Suppressor macrophage (primary cell): ENCODE measurements at places on chromosomes 7 and 10.

DNA sequence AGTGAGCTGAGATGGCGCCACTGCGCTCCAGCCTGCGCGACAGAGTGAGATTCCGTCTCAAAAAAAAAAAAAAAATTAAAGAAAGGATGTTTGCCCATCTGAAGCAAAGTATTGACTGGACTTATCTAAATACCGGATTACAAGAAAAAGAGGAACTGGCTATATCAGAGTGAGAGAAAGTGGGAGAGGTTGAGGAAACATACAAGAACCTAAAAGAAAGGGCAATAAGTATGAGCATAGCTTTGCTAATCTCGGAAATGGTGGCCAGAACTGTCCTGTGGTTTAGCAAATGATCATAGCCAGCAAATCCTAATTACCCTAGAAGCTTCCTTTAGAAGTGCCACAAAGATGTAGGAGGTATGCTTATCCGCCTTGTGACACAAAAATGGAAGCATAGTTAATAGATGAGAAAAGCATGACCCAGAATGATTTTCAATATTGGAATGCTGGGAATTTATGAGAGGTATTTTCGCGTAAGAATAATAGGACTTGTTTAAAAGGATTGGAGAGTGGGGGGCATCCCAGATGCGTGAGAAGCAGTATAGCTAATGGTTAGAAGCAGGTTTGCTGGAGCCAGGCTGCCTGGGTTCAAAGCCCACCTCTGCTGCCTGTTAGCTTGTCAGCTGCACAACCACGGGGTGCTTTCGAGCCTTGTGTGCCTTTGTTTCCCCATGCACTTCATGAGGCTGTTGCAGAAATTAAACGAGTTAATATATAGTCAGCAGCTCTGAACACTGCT, 1.2 kb upstream of the GTPBP4 start:
- DNase-seq: no peak

- no peak for DNase-seq
These were observed 466.5 kb downstream of the PLXNA4 start for GRCh38 chr7:132109769-132110168.

DNA sequence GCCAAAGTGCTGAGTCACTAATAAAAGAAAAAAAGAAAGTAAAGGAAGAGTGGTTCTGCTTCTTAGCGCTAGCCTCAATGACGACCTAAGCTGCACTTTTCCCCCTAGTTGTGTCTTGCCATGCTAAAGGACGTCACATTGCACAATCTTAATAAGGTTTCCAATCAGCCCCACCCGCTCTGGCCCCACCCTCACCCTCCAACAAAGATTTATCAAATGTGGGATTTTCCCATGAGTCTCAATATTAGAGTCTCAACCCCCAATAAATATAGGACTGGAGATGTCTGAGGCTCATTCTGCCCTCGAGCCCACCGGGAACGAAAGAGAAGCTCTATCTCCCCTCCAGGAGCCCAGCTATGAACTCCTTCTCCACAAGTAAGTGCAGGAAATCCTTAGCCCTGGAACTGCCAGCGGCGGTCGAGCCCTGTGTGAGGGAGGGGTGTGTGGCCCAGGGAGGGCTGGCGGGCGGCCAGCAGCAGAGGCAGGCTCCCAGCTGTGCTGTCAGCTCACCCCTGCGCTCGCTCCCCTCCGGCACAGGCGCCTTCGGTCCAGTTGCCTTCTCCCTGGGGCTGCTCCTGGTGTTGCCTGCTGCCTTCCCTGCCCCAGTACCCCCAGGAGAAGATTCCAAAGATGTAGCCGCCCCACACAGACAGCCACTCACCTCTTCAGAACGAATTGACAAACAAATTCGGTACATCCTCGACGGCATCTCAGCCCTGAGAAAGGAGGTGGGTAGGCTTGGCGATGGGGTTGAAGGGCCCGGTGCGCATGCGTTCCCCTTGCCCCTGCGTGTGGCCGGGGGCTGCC, at the start of gene IL6:
Gene IL6, plus strand, starts transcription at position 294 of the 807 bp plus-strand sequence. Its CDS starts 63 bp downstream, at position 357.
- peak; percentile 72 for DNase-seq

GRCh38 chr10:71042216-71042615, 153.9 kb upstream of the PCBD1 start:
- peak; percentile 77 for DNase-seq

DNA sequence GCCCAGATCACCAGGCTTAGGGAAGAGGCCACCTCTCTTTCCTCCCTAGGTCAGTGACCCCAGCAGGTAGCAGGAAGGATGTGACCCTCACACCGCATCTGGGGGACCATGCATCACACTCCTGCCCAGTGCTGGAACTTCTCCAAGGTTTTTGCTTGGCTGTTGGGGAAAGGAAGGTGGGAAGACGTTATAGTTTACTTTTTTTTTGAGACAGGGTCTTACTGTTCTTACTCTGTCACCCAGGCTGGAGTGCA, 8.6 kb downstream of the ZCCHC24 start:
- DNase-seq: no peak

DNA sequence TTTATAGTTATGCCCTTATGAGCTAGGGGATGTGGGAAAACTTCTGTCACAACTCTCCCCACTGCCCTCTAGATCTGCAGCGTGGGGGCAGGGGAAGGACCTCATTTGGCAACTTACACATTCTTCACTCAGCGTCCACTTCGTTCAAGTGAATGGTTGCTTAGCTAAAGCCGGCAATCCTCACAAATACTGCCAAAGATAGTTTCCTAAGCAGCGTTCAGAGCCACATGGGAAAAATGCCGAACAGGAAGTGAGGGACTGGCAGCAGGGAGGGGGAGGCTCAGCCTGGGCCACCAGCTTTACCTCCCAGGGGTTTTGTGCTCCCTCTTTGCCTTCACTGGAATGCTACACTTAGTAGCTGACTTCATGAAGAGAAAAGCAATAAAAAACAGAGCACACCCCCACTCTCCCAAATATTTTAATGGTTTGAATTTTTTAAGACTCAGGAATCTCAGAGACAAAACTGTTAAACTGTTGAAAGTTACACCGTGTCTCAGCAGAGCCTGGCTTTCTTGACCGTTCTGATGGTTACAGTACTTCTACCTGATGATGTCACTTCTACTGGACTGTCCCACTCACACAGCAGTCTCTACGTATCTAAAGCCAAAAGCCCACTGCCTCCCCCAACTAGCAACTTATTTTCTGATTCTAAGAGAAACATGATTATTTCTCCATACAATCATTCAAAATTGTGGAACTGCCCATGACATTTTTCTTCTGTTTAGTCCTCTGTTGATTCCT, 10.4 kb downstream of the GRM3 start:
- no peak for DNase-seq

DNA sequence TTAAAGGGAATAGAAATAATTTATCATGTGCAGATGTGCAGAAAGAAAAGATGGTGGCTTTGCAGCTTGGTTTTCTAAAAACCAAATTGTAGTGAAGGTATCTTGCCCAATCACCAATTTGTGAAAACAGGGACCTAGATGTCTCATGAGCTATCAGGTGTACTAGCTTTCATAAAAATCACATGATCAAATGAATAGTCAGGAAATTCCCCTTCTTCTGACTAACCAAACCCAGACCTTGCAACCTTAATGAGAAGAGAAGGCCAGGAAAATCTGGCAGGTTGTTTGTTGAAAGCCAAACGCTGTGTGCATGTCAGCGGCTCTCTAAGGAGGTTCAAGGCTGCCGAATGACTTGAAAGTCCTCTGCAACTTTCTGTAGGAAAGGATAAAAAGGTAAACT, 304.4 kb upstream of the NRP1 start:
- no peak for DNase-seq
